ENCODE measurements at places on chromosomes 11 and 22.

GRCh38 chr22:39087098-39087497 is 9.9 kb upstream of the APOBEC3H start:
- DNase-seq: no peak

- no peak for DNase-seq
Observed at GRCh38 chr11:17371614-17372013, 16.8 kb downstream of the KCNJ11 start.

DNA sequence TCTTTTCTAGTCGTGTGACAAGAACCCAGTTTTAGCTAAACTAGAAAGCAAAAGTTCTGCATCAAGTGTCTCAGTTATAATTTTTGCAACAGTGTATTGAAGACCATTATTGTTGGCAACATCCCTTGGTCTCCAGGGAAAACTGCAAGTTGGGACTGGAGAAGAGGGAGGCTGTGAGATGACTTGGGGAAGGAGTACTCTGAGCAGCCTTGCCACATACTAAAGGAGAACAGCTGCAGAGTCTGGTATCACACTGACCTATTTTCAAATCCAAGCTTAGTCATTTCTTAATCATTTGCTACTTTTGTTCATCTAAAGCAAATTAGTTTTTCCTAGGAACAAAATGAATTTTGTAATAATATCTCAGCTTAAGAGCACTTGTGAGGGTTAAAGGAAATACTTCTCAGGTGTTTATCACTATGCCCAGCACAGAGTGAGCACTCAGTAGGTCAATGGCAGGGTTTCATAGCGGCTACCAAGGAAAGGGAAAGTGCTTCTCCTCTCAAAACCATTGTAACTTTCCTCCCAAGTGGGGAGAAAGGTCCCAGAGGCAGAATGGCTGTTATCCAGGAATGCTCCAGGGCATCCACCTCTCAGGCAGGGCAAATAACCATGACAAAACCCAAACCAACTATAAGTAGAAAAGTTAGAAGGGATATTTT is 247.1 kb downstream of the C11orf87 start:
- DNase-seq: no peak

DNA sequence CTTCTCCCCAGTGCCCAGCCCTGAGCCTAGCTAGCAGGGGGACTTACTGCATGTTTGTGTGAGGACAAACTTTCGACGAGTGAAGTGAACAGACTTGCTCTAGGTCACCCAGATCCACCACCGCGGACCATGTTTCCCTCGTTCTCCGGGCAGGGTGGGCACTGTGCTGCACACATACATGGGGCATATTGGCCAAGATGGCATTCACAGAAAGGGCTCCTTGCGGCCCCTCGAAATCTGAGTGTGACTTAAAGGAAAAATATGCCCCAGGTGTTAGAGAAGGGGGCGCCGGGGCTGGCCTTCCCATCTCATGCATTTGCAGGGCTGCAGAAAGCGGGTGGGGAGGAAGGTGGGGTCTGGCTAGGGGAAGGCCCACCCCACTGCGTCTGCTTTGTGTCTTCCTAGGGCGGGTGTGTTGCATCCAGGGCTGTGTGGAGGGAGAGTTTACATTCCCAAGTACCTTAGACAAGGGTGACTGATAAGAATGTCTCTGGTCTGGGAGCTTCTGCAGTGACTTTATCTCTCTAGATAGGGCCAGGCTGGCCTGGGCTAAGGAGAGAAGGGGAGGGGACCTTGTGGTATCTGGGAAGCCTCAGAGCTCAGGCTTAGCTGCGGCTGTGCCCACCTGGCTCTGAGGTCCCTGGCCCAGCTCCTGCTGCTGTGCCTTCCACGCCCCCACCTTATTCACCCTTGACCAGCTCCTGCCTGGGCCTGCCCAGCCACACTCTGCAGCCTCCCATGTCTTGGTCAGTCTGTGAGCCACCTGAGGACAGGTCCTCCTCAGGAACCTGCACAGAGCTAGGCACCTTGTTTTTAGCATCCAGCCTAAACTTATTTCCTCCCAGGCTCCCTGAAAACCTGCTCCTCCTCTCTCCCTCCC is 45.8 kb downstream of the LRRC32 start:
- no peak for DNase-seq

All from astrocyte of the cerebellum (primary cell).